ENCODE measurements at places on chromosomes 11 and 22.

DNA sequence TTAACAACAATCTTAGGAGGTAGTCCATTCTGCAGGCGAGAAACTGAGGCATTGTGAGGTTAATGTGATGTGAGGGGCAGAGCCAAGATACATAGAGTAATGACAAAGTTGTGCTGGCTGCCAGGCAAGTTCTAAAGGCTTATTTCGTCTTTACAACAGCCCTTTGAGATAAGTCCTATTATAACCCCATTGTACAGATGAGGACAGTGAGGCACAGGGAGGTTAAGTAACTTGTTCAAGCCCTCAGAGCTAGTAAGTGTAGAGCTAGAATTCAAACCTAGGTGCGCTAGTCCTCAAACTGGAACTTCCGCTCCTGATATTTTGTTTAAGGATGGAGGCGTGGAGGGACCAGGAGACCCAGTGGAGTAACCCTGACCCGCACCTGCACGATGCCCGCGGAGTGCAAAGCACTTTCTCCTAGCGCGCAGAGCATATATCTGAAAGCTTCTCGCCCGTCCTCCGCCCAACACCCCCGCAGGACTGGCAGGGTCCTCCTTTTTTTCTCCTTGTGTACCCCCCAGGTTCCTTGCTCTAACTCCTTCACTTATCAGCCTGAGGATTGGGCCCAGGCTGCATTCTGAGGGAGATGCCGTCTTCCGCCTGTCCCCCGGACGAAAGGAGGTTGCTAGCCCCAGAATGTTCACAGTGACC lies 4.9 kb upstream of the FLI1 start:
- no peak for DNase-seq

DNA sequence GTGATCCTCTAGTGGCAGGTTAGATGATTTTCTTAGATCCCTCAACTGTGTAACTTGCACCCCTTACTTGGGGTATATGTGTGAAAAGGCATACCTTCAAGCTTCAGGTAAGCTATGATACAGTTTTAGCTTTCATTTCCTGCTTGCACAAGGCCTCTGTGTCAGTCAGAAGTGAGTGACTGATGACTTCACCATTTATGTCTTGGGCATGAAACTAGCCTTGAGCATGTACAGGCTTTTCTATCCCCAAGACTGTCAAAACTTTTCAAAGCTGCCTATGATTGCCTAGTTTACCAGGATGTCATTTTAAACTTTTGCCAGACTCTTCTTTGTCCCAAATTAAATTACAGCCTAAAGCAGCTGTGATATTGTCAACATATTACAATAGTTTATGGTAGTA lies 286.1 kb upstream of the CNTN5 start:
- DNase-seq, result no peak

DNA sequence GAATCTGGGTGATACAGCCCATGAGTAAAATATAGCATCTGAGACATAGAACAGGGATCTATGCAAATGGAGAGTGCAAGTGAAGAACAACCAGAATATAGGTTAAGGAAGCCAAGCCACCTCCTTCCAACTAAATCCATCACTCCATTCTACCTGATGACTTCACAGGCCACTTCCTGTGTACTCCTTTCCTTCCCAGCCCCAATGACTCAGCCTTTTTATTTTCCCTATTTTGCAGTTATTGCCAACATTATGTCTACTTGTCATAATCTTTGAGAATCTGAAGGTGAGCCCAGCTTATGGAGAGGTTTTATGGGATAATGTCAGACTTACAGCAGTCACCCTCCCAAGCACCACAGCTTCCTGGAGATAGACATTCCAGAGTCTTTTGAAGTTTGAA lies 1.4 kb upstream of the OR52M1 start:
- DNase-seq, result no peak

GRCh38 chr11:29682856-29683255 lies 334.0 kb downstream of the KCNA4 start:
- DNase-seq, result no peak

GRCh38 chr11:69384251-69385143 lies 90.5 kb downstream of the MYEOV start:
- no peak for DNase-seq

GRCh38 chr22:22737590-22737989 lies 93.2 kb downstream of the GGTLC2 start:
- DNase-seq, result no peak

- DNase-seq, result no peak
These were observed 413.7 kb downstream of the TMEM135 start for GRCh38 chr11:87451395-87451794.

DNA sequence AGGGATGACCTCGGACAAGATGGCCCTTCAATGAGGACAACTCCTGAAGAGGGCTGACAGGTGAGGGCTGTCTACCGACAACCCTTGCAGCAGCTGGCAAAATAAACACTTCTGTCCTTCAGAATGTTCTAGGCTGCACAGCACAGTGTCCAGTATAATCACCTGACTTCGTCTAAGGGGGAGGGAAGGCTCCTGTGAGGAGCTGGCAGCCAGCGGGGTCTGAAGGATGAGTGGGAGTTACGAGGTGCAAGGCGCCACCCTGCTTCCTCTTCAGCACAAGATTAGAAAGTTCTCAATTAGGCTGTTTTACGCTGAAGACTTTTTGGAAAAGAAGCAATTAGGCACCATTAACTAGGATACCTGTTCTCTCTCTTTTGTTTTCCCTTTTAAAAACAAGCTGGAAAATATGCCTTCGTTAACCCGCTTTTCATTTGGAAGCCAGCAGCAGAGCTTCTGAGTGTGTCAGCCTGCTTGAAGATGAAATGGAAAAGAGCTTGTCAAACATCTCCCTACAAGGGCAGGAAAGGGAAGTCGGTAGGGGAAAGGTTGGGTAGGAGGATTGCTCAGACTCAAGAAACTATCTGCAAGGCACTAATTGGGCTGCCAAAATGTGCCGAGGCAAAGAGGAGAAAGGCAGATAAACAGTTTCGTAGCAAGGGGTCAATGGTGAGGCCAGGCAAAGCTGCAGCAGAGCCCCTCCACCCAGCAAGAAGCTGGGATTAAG lies 592.2 kb upstream of the CADM1 start:
- no peak for DNase-seq

GRCh38 chr11:107776062-107776461 lies 64.2 kb upstream of the SLN start:
- no peak for DNase-seq

Data from activated CD4-positive, alpha-beta T cell treated with anti-CD3 and anti-CD28 coated beads, Interleukin-2, Interleukin-6, amounts not matched to agents 100 ng/mL and 50 ng/mL, durations not matched to agents 16 hours and 8 hours (primary cell).